Motor neuron (in vitro differentiated cells): ENCODE measurements at places on chromosomes 3 and 15.

DNA sequence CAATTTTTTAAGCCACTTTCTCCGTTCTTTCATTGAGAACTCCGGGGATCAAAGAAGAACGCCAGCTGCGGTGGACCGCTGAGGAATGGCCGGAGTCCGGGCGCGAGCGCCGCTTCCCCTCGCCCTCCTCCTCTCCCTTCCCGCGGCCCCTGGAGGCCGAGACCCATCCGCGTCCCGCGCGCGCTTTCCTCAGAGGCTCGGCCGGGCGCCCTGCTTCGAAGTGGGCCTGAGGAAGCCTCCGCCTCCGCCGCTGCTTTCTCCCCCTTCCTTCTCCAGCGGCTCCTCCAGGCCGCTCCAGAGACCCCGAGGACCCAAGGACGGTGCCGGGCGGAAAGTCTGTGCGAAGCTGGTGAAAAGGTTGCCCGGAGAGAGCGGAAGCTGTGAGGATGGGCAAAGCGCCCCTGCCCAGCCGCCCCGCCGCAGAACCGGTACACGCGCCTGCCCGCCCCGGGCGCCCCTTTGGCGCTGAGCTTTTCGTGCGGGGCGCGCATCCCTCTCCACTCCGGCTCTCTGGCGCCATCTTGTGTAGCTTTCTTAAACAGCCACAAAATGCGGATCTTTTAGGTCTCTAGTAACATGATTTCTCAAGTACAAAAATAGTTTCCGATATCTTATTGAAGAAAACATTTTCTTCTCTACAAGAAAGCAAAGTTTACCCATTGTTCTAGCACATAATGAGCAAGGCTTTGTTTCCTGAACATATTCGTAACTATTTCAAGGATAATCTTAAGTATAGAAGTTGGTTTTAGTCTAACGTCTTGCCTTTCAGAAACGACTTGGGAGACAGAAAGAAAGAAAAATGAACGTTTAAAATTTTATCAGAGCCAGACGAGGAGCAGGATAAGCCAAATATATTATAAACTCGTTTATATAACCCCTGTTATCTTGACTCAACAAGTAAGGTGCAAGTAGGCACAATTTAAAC, 59.2 kb upstream of the FAM174B start:
- peak; percentile 91 for ATAC-seq

GRCh38 chr15:101035611-101036010, 116.5 kb downstream of the LRRK1 start:
- no peak for ATAC-seq

DNA sequence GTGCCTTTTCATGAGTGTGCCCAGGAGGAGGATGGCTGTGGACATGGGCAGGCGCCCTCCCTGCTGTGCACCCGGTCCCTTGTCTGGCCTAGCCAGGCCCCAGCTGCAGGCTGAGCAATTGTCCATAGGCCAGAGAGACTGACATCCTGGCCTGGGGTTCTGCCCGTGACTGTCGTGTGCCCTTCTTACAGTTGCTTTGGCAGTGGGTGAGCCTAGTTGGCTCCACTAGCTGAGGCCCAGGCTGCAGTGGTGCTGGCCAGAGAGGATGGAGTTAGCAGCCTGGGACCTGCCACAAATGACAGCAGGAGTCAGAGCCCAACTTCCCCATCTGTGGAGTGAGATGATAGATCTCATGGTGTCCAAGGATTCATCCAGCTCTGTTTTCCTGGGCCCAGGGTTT, 9.0 kb upstream of the CHRNB4 start:
- no peak for ATAC-seq

DNA sequence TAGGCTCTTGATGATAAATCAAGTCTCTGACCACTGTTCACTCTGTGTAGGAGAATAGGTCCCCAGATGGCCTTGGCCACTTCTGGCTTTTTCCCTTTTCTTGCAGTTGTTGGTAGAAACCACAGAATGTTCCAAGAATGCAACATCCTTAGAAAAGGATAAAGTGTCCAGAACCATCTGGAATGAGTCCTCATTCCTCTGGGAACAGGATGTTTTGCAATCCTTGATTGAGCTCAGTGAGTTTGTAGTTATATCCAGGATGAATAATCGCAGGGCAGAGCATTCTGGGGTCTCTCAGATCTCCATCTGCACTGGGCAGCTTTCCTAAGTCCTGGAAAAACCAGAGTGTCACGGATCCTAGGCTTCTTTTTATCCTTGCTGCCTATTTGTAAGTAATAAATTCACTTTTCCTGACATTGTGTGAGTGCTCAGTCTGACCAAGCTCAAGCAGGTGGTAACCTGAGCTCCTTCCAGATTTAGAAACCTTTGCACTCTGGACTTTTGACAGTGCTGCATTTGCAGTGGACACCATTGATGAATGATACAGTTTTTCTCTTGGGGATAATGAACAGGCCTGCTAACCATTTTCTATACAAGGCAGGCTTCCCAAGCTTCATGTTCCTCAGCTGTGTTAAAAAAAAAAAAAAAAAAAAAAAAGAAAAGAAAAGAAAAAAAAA, 1028.6 kb downstream of the OTOL1 start:
- peak; percentile 92 for ATAC-seq

- ATAC-seq: peak; percentile 45
Measured at GRCh38 chr3:155233213-155233612, 60.3 kb downstream of the STRIT1 start.

DNA sequence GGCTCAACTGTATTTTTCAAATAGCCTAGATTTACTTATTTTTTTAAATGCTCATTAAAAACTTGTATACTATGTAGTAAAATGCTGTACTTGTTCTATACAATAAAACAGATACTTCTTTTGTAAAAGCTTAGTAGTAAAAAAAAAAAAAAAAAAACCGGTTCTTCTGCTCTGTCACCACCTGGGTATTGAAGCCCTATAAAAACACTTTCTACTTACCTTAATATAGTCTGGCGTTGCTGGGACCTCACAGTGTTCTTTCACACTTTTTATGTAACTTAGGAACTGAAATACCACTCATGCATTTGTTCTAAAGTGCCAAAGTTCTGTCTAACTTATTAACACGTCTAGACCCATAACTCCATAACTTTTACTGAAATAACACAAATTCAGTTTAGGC, 61.4 kb downstream of the TASOR start:
- no peak for ATAC-seq

DNA sequence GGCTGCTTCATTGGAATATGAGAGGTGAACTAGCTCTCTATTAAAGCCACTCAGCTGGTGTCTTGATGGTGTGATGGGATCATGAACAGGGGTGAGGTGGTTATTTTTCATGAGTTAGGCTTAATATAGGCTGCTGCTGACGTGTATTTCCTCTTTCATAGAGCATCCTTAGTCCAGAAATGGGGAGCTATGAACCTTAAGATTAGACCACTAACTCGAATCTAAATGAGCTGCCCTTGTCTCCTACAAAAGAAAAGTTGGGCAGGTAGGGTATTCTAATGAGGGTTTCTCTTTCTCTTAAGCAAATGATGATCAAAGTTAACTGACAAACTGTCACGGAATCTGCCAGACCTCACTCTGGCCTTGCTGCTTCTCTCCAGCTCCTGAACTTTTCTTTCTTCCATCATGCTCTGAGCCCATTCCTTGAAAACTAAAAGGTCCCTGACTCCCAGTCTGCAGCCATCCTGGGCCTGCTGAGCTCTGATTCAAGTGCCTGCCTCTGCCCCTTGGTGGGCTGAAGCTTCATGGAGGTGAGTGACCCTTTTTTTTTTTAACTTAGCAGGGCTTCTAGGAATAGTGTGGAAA, at the start of gene TRIM69:
Gene TRIM69 (plus strand): TSS at position 348 of the 585 bp plus-strand sequence. CDS start 177 bp downstream, at position 525.
- ATAC-seq: no peak

- no peak for ATAC-seq
Measured at GRCh38 chr3:126746395-126747177, 42.5 kb downstream of the CHCHD6 start.

- ATAC-seq: no peak
Measured at GRCh38 chr15:31239409-31239808, 87.2 kb upstream of the KLF13 start.

DNA sequence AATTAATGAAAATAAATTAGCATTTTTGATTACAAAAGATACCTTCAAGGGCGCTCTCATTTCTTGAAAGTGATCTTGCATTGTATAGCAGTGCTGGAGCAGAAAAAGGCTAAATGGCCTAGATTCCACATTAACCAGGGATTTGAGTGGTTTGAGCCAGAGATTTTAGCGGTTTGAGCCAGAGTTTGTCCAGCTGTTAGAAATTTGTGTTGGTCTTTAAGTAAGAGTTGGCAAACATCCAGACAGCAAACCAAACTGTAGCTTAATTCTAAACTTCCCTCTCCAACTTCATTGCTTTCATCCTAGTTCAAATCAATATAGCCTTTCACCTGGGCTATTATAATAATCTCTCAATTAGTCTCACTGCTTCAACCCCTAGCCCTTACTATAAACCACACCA, 351.7 kb downstream of the IGSF11 start:
- ATAC-seq: no peak

DNA sequence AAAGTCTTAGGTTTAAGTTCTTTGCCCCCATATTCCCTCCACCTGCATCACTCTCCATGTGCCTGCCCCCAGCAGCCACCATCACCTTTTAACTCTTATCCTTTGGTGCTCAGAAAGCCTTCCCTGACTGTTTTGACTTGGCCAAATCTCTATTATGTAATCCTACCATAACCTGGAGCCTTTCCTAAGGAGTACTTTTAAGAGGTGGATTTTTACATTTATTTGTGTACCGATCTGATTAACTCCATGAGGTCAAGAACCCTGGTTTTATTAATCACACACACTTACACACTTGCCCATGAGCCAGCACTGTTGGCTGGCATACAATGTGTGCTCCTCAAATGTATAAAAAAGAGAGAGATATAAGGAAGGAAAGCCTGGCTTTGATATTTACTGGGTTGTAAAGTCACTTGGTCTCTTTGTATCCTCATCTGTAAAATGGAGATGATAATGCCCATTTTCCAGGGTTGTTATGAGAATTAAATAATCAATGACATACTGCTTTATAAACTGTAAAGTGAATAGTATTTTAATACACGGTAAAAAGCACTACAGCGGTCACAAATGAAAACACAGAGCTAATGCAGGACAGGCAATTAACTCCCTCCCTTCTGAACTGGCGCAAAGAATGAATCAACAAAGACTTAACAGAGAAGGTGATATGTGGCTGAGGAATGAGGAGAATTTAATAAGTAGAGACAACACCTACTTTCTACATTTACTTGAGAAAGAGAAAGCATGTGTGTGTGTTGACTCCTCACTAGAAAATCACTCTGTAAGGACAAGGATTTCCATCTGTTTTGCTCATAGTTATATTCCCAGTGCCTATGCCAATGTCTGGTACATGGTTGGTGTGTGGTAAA, 45.4 kb downstream of the ATP13A4 start:
- no peak for ATAC-seq

DNA sequence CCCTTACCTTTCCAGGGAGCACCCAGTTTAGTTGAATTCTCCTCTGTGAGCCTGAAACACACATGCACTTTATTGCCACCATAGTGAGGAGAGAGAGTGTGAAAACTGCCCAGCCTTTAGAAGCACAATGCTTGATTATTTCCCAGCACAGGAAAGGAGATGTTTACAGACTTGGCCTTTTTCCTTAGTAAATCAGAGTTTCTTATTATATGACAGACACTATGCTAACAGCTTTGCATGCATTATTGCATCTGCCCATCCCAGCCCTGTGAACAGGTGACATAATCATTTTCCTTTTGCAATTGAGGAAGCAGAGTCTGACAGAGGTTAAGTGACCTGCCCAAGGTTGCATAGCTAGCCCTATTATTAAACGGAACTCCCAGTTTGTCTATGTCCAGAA, 36.5 kb downstream of the CAPN3 start:
- ATAC-seq: peak; percentile 80

GRCh38 chr3:52132041-52132440, 22.2 kb downstream of the POC1A start:
- no peak for ATAC-seq

GRCh38 chr3:50263478-50264382, 5.2 kb upstream of the SEMA3B start:
- no peak for ATAC-seq

- no peak for ATAC-seq
Measured at GRCh38 chr3:51715231-51715976, 8.5 kb downstream of the GRM2 start.

DNA sequence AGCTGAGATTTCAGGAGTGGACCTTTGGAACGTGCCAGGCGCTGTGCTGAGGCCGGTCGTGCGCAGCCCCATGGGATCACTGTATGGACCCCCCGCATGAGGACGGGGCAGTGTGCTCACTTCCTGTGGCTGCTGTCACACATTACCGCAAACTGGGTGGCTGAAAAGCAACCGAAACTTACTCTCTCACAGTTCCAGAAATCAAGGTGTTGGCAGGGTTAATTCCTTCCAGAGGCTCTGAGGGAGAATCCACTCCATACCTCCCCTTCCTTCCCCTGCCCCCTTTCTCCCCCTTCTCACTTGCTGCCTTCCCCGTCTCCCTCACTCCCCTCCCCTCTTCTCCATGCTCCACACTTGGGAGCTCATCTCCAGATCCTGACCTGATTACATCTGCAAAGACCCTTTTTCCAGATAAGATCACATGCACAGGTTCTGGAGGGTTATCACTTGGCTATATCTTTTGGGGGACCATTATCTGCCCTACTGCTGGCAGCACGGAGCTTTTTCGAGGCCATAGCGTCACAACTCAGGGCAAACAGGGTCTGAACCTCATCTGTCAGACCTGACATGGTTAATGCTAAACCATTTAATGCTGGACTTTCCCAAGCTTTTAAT, 41.2 kb downstream of the KLF13 start:
- ATAC-seq: no peak

- ATAC-seq: no peak
Measured at GRCh38 chr3:36317915-36318314, 62.4 kb upstream of the STAC start.

- peak; percentile 74 for ATAC-seq
Measured at GRCh38 chr15:70535071-70535954, 228.0 kb downstream of the UACA start.

DNA sequence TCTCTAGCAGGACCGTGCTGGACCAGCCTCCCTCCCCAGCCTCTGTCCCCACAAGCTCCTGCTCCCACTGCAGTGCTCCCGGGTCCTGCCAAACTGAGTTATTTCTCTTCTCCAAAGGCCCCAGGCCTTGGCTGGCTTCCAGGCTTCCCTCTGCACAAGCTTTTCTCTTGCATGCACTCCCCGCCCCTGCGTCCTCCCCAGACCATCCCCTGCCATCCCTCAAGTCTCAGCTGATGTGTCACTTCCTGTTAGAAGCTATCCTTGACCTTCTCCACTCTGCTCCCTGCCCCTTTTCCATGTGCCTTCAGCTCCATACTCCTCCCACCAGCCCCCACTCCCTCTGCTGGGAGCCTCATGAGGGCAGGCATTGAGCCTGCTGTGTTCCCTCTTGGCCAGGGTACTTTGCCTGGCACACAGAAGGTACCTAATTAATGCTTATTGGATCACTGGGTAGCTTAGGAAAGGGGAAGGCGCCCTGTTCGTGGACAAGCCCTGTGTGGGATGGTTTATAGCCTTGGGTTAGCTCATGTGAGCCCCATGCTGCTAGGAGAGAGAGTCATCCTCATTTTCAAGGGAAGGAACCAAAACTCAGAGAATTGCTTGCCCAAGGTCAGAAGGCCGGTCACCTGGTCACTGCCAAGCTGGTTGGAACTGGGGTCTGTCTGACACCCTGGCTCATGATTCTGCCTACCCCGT, 56.4 kb downstream of the FEM1B start:
- no peak for ATAC-seq

- ATAC-seq: peak; percentile 100
Measured at GRCh38 chr15:66356359-66357236, at the start of gene TIPIN. Gene TIPIN (minus strand): TSS chr15:66356685. CDS start chr15:66352947, 3,738 bp downstream.
